Spinal cord (tissue), 10 donors: ENCODE measurements at places on chromosomes 12 and 14. TPM values are rescaled to one million over a fixed set of nuclear protein-coding genes. Genes with fewer than 3 reads are reported as not detected.

- H3K27ac ChIP-seq: no peak overlapping the region
- H3K4me3 ChIP-seq: no peak overlapping the region
- H3K4me1 ChIP-seq: no peaks in the 10 kb centered on the region
- H3K27me3 ChIP-seq: no peaks in the 10 kb centered on the region
- no peaks in the 10 kb centered on the region for H3K36me3 ChIP-seq
Measured at GRCh38 chr12:34368079-34368478, 345.8 kb downstream of the ALG10 start.

- H3K4me1 ChIP-seq: no peaks in the 10 kb centered on the region
- no peak overlapping the region for H3K4me3 ChIP-seq
- H3K27me3 ChIP-seq: no peaks in the 10 kb centered on the region
Measured at GRCh38 chr14:70555890-70556289, 21.1 kb upstream of the ADAM20 start.

GRCh38 chr12:84594157-84594556 lies 318.4 kb downstream of the SLC6A15 start:
- no peaks in the 10 kb centered on the region for H3K27me3 ChIP-seq
- no peak overlapping the region for H3K4me3 ChIP-seq
- H3K4me1 ChIP-seq: no peaks in the 10 kb centered on the region
- H3K27ac ChIP-seq: no peak overlapping the region

GRCh38 chr12:41058266-41058665 lies 129.9 kb upstream of the PDZRN4 start:
- no peaks in the 10 kb centered on the region for H3K4me1 ChIP-seq
- H3K36me3 ChIP-seq: no peaks in the 10 kb centered on the region
- DNase-seq: no peak
- H3K27me3 ChIP-seq: no peaks in the 10 kb centered on the region
- no peak overlapping the region for H3K4me3 ChIP-seq

GRCh38 chr12:43766291-43766690 lies 7.5 kb downstream of the IRAK4 start:
- H3K4me1 ChIP-seq: no peaks in the 10 kb centered on the region
- H3K36me3 ChIP-seq: no peaks in the 10 kb centered on the region

- no peak for DNase-seq
- no peak overlapping the region for H3K27ac ChIP-seq
- no peaks in the 10 kb centered on the region for H3K4me1 ChIP-seq
- no peaks in the 10 kb centered on the region for H3K36me3 ChIP-seq
Measured at GRCh38 chr12:86774841-86775388, 518.7 kb upstream of the MGAT4C start.

GNB3 gene
- 2.5 TPM for total RNA-seq

DNA sequence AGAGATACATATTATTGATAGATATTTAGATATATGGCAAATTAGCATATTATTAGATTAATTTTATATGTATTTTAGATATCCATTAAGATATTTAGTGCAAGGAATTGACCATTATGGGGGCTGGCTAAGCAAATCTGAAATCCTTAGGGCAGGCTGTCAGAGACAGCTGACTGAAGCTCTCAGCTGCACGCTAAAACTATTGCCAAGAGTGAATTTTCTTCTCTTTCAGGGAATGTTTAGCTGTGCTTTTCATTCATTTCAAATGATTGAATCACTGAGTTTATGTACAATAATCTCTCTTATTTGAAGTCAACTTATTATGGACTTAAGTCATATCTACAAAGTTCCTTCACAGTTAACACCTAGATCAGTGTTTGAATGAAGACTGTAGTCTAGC lies 566.5 kb downstream of the LRFN5 start:
- H3K36me3 ChIP-seq: no peaks in the 10 kb centered on the region
- H3K4me1 ChIP-seq: no peaks in the 10 kb centered on the region
- H3K27me3 ChIP-seq: no peaks in the 10 kb centered on the region
- DNase-seq: no peak
- H3K4me3 ChIP-seq: no peak overlapping the region

RNASE4 gene
- 13.8 TPM for total RNA-seq

DNA sequence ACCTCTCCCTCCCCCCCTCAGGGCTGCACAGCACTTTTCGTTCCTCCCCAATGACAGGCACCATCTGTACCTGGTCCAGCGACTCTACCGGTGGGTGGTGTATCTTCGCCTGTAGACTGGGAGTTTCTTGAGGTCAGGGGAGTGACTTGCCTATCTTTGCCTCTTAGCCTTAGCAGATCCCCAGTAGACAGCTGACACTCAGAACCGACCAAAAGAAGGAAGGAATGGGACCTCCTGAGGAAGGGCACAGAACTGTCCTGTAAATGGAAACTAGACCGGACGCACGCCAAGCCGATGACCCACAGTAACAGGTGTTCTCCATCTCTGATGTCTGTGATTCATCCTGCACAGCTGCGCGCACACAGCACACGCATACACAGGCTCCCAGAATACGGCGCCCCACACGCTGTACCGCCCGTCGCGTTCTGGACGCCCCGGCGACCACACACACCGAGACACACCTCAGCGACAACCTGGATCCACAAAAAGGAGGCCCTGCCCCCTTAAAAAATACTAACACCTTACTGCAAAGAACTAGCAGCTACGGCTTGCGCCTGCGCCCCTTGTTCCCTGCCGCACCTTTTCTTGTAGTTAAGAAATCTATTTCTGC lies 673 bp upstream of the TTC9 start:
- peak overlapping the region; percentile 41 for H3K4me3 ChIP-seq
- no peaks in the 10 kb centered on the region for H3K36me3 ChIP-seq
- peaks cover 6% of the 10 kb centered on the region for H3K27me3 ChIP-seq
- no peak for DNase-seq
- H3K4me1 ChIP-seq: peaks cover 31% of the 10 kb centered on the region

DNA sequence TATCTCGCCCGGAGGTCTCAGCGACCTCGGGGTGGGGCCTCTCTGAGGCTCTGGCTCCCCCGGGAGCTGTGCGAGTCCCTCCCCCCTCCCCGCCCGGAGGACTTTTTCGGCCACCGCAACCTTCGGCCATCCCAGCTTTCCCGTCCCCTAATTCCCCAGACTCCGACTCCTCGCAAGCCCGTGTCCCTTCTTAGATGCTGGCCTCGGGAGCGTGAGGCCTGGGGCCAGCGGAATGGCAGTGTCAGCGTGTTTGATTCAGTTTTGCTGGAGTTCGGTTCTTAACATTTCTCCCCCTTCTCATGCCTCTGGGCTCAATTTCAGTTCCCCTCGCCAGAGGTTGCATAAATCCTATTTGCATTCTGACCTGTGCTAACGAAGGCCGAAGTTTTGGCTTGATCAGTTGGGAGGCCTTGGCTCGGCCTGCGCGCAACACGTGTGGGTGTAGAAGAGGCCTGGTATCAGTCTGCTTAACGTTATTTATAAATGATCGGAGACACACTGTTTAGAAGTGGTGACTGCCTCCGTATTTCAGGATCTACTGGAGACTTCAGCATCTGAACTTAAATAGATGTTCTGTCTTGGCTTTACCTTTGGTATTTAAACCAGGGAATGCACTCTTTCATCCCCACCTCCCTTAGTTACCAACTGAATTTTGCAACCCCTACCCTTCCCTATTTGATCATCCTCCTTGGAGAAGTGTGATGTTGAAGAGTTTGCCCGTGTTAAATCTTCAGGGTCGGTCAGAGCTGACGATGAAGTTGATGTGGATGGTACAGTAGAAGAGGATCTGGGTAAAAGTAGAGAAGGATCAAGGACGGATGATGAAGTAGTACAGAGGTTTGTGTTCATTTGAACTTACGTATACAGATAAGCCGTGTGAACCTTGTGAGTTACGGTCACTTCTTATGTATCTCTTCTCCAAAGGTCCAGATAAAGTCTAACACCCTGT lies 851 bp downstream of the HSP90B1 start:
- H3K4me3 ChIP-seq: peak overlapping the region; percentile 92
- peaks cover 3% of the 10 kb centered on the region for H3K4me1 ChIP-seq
- peak overlapping the region; percentile 94 for H3K27ac ChIP-seq
- H3K36me3 ChIP-seq: peaks cover 9% of the 10 kb centered on the region
- H3K27me3 ChIP-seq: no peaks in the 10 kb centered on the region
- DNase-seq: no peak

DNA sequence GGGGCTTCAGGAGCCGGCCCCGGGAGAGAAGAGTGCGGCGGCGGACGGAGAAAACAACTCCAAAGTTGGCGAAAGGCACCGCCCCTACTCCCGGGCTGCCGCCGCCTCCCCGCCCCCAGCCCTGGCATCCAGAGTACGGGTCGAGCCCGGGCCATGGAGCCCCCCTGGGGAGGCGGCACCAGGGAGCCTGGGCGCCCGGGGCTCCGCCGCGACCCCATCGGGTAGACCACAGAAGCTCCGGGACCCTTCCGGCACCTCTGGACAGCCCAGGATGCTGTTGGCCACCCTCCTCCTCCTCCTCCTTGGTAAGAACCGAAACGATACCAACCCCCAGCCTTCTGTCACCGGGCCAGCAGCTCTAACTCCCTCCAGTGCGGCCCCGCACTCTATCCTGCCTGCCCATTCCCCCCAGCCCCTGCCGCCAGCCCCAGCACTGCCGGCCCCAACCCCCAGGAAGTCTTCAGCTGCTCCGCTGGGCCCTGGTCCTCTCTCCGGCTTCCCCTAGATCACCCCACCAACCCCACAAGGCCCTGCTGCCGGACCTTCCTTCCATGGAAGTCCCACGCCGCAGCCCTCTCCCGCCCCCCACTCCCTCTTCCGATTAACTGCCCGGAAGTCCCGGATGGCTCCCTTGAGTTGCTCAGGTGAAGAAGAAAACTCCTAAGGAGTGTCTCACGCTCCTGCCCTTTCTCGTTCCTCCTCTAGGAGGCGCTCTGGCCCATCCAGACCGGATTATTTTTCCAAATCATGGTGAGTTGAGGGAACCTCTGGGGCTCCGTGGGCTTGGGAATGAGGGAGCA lies 693 bp downstream of the LRP10 start:
- DNase-seq: no peak
- H3K4me3 ChIP-seq: peak overlapping the region; percentile 55
- H3K27me3 ChIP-seq: no peaks in the 10 kb centered on the region
- peak overlapping the region; percentile 67 for H3K27ac ChIP-seq

- H3K4me3 ChIP-seq: no peak overlapping the region
- no peaks in the 10 kb centered on the region for H3K27me3 ChIP-seq
- H3K27ac ChIP-seq: no peak overlapping the region
- DNase-seq: no peak
- H3K36me3 ChIP-seq: no peaks in the 10 kb centered on the region
Measured at GRCh38 chr14:88904206-88904647, 79.8 kb downstream of the TTC8 start.

DNA sequence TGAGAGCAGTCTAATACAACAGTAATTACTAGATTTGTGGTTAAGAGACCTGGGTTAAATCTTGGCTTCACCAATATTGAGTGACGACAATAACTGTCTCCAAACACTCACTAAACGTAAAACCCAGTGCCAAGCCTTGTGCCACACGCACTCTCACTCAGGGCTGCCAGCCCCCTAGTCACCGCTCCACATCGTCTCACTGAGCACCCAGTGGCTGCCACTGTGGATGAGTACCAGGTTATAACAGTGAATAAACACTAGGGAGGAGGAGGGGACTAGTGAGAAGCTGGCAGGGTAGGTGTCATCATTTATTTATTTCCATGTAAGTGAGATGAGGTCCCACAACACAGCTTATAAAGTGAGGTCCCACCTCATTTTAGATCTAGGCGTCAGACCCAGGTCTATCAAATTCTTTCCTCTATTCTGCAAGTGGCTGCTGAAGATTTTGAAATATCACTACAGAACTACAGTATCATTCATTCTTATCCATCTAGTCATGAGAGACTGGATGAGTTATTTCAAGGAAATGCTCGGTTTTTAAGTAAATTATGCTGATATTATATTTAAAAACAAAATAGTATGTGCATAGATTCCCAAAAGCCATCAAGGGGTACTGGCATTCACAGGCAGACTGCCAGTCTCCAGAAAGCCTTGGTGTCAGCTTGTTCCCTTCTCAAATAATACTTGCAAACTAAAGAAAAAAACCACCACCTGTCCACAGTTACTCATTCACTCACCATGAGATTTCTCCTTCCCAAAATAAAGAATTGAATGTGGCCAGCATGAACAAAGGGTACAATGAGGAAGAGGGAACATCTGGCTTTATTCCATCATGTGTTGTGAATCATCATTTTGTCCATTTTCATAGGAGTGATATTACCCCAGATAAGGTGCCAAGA lies 84.0 kb downstream of the PTPN21 start:
- H3K4me1 ChIP-seq: no peaks in the 10 kb centered on the region
- peaks cover 26% of the 10 kb centered on the region for H3K36me3 ChIP-seq
- no peak overlapping the region for H3K4me3 ChIP-seq
- no peak overlapping the region for H3K27ac ChIP-seq

GRCh38 chr14:99850709-99851108 lies 57.5 kb downstream of the EML1 start:
- no peaks in the 10 kb centered on the region for H3K4me1 ChIP-seq
- no peaks in the 10 kb centered on the region for H3K27me3 ChIP-seq
- DNase-seq: no peak
- peaks cover 19% of the 10 kb centered on the region for H3K36me3 ChIP-seq

NANOG gene
- 0.20 TPM for total RNA-seq

GRCh38 chr14:73723797-73724661 lies 9.8 kb upstream of the PNMA1 start:
- no peak overlapping the region for H3K4me3 ChIP-seq
- no peak for DNase-seq
- H3K27ac ChIP-seq: peak overlapping the region; percentile 44
